NCI-H187 (cell line): ENCODE measurements at places on chromosomes 5 and 9.

- DNase-seq: no peak
Measured at GRCh38 chr5:76674330-76675066, 41.4 kb upstream of the F2R start.

- no peak for DNase-seq
Measured at GRCh38 chr5:110441035-110441434, 285.4 kb downstream of the TMEM232 start.

DNA sequence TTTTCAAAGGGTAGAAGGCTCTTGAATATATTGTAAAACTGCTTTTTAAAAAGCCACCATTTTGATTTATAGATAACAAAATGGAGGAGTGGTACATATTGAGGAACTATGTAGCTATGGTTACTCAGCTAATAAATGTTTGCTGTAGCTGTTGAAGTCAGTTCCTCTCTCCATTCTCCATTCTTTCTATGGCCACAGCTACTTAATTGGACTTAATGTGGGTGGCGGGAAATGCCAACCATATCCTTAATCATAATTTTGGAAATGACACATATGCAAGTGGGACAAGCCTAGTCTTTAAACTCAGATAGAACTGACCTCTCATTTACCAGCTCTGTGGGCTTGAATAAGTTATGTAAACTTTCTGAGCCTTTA lies 10.6 kb downstream of the CDKN2A start:
- no peak for DNase-seq

- no peak for DNase-seq
Measured at GRCh38 chr9:136995772-136996311, 526 bp downstream of the CLIC3 start.

DNA sequence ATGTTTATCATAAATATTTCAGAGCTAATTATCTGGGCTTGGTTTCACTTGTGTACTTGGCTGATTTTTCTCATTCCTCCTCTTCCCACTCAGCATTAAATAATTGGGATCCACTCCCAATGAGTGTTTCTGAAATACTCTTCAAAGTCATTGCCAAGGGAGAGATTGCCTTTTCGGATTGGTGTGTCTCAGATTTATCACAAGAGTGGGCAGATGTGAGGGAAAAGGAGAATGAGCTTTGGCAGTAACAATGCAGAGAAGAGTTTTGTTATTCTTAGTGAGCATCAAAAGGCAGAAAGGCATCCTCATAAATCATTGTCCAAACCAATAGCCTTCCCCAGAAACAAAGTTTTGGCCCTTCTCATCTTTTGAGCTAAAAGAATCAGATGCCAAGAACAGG lies 79.2 kb downstream of the SEMA5A start:
- no peak for DNase-seq

DNA sequence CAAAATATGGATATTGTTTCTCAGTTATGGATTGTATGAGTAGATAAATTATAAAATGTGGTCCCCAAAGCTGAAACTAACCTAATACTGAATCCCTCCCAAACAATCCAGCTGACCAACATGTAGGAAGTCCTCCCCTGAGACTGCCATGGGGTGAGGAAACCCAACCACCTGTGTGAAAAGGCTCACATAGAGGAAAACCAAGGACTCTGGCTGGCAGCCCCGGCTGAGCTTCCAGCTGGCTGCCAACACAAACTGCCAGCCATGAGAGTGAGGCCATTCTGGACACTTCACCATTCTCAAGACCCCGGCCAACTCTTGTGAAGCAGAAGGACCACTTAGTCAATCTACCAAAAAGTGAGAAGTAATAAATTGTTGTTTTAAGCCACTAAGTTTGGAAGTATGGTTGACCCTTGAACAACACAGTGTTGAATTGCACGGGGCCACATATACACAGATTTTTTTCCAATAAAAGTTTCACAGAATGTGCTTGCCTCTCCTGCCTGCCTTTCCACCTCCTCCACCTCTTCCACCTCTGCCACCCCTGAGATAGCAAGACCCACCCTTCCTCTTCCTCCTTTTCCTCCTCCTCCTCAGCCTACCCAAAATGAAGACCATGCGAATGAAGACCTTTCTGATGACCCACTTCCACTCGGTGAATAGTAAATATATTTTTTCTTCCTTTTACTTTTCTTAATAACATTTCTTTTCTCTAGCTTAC lies 15.3 kb upstream of the NRG2 start:
- DNase-seq: no peak

GRCh38 chr5:155475318-155475717 lies 461.8 kb downstream of the KIF4B start:
- no peak for DNase-seq

GRCh38 chr5:73304381-73304780 lies 131.4 kb downstream of the TMEM174 start:
- DNase-seq: no peak

DNA sequence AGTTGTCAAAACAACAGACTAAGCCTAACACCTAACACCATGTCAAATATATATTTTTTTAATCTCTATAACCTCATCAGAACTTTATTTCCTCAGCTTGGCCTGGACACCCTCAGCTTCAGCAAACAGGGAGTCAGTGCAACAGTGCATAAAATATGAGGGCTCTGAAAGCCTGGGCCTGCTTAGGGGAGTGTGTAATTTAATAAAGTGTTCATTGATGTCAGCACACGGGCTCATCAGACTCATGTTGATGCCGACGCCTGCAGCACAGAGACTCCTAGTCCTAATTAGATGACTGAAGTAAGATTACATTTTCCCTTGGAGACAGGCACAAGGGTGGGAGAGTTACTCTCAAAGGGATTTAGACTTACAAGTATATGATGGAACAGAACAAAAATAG lies 37.8 kb downstream of the CDH10 start:
- DNase-seq: no peak
